ENCODE measurements at places on chromosomes 5 and 9. TPM values are rescaled to one million over a fixed set of nuclear protein-coding genes. Genes with fewer than 3 reads are reported as not detected.

Gene EGR1
- total RNA-seq, result 9.5 TPM

Gene MTAP
- total RNA-seq, result 43.2 TPM

Gene STKLD1
- 0.88 TPM for total RNA-seq

DNA sequence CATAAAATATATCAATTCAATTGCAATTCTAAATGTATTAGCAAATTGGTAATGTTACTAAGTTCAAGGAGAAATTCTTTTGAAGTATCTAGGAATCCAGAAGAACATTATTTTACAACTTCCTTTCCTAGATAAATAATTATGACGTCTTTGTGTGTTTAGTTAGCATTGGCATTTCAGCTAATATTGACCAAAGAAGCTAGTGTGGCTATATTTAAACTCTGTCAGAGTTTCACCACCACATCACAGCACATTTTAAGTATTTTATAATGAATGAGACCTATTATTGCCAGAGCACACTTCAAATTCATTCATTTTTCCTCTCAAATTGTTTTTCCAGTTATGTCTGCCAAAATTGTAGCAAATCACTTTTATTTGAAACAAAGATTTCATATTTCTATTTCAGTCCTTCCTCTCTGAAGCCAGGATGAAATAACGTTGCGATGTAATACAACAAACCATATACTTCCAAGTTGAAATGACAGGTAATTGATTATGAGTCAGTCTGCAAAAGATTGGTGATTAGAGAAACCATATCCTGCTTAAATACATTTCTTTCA is 18.9 kb downstream of the PLK2 start:
- no peak overlapping the region for H3K4me3 ChIP-seq
- H3K27ac ChIP-seq, result no peak overlapping the region
- H3K36me3 ChIP-seq, result no peaks in the 10 kb centered on the region
- no peaks in the 10 kb centered on the region for H3K27me3 ChIP-seq

DNA sequence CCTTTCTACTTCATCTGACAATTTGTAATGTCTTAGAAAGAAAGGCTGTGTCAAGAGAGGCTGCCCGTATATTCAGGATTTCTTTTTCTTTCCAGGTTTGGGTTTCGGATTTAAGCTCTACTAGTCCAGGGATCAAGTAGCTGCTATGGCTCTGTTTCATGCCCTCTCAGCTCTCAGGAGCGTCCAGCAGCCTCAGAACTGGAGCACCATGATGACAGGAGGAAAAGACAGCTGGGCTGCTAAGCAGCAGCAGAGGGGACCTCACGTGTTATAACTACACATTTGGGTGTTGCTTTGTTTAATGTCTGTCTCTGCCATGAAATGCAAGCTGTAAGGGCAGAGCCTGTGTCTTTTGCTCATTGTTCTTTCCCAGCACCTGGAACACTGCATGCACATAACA is 28.5 kb downstream of the TBC1D2 start:
- no peaks in the 10 kb centered on the region for H3K4me1 ChIP-seq
- no peak for DNase-seq
- H3K27me3 ChIP-seq, result no peaks in the 10 kb centered on the region
- no peak overlapping the region for H3K4me3 ChIP-seq
- no peaks in the 10 kb centered on the region for H3K36me3 ChIP-seq

DNA sequence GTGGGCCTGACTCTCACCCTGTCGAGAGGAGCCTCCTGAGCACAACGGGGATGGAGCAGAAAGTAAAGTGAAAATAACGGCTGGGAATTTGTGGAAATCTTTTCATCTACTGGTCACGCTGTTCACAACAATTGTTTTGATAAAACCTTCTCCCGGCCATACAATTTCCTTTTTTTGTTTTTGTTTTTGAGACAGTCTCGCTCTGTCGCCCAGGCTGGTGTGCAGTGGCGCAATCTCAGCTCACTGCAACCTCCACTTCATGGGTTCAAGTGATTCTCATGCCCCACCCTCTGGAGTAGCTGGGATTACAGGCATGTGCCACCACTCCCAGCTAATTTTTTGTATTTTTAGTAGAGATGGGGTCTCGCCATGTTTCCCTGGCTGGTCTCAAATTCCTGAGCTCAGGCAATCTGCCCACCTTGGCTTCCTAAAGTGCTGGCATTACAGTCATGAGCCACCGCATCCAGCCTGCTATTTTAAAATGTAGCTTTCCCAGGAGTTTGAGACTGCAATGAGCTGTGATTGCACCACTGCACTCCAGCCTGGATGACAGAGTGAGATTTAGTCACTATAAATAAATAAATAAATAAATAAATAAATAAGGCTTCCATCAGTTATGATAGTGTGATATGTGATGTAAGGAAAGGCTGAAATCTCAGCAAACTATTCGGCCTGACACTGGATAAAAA is 73.5 kb upstream of the PTGER4 start:
- no peak overlapping the region for H3K4me3 ChIP-seq
- no peaks in the 10 kb centered on the region for H3K27me3 ChIP-seq
- H3K36me3 ChIP-seq, result no peaks in the 10 kb centered on the region
- no peak for DNase-seq

DNA sequence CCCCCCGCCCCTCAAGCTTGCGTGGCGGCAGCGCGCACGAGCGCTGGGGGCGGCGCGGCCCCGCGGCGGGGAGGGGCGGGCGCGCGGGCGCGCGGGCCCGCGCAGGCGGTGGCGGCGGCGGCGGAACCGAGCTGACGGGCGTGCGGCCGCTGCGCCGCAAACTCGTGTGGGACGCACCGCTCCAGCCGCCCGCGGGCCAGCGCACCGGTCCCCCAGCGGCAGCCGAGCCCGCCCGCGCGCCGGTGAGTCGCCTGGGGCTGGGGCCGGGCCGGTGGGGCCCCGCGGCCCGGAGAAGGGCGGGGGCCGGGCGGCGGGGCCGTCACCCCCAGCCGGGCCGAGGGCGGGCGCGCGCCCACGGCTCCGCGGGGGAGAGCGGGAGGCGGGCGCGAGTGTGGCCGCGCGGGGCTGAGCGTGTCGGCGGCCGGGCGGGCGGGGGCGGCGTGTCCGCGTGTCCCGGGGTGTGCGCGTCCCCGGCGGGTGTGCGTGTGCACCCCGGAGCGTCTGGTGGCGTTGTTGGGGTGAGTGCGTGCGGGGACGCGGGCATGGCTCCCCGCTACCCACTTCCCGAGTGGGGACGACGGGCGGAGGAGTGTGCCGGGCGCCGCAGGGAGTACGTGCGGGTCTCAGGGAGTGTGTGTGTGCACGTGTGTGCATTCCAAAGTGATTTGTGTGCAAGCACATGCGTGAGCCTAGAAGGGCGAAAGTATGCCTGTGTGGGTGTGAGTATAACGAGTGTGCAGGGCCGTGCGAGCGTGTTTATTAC is at the start of gene NEK6:
Gene NEK6, plus strand, starts transcription at position 106 of the 763 bp plus-strand sequence. CDS start 44,016 bp downstream, outside the sequence.
- H3K27ac ChIP-seq, result peak within 1 kb of the TSS; percentile 91
- DNase-seq, result no peak
- H3K4me3 ChIP-seq, result peak within 1 kb of the TSS; percentile 55

- no peaks in the 10 kb centered on the region for H3K4me1 ChIP-seq
- H3K27me3 ChIP-seq, result no peaks in the 10 kb centered on the region
- no peaks in the 10 kb centered on the region for H3K36me3 ChIP-seq
- H3K4me3 ChIP-seq, result no peak overlapping the region
- no peak overlapping the region for H3K27ac ChIP-seq
- no peak for DNase-seq
Measured at GRCh38 chr5:171031977-171032376, 170.2 kb downstream of the RANBP17 start.

DNA sequence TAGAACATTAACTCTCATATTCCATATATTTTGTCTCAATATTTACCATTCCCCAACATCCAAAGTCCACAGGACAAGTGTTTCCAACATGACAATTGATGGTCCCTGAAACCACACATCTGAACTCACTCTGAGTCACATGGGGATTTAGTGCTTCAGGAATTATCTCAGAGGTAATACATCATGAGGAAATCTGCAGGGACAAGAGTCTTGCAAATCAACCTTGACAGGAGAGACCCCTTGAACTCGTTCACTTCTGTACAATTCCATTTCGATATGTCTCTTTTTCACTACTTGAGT is 119.7 kb upstream of the ABCA1 start:
- no peaks in the 10 kb centered on the region for H3K4me1 ChIP-seq
- DNase-seq, result no peak
- no peak overlapping the region for H3K4me3 ChIP-seq
- no peaks in the 10 kb centered on the region for H3K36me3 ChIP-seq
- no peak overlapping the region for H3K27ac ChIP-seq
- no peaks in the 10 kb centered on the region for H3K27me3 ChIP-seq

GRCh38 chr9:76868897-76869296 is 37.0 kb downstream of the PRUNE2 start:
- peak overlapping the region; percentile 14 for H3K4me3 ChIP-seq
- peak overlapping the region; percentile 82 for H3K27ac ChIP-seq
- no peaks in the 10 kb centered on the region for H3K27me3 ChIP-seq
- DNase-seq, result no peak
- H3K36me3 ChIP-seq, result no peaks in the 10 kb centered on the region

DNA sequence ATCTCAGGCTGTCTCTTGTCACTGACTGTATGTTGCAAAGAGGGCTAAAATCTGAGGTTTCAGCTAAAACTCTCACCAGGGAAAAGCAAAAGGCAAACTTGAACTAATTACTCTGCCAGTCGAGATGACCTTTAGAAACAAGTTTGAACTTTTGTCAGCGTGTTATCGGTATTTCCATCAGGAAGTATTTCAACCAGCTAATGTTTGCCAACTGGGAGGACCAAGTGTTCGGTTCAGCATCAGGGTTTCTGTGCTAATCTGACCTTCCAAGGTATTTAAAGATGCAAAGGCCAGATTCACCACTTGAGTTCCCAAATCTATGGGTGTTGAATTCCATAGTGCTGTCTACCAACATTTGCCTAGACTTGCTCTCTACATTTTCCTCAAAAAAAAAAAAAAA is 230.5 kb downstream of the SLIT3 start:
- DNase-seq, result no peak
- H3K27me3 ChIP-seq, result no peaks in the 10 kb centered on the region
- no peaks in the 10 kb centered on the region for H3K4me1 ChIP-seq
- H3K4me3 ChIP-seq, result no peak overlapping the region

DNA sequence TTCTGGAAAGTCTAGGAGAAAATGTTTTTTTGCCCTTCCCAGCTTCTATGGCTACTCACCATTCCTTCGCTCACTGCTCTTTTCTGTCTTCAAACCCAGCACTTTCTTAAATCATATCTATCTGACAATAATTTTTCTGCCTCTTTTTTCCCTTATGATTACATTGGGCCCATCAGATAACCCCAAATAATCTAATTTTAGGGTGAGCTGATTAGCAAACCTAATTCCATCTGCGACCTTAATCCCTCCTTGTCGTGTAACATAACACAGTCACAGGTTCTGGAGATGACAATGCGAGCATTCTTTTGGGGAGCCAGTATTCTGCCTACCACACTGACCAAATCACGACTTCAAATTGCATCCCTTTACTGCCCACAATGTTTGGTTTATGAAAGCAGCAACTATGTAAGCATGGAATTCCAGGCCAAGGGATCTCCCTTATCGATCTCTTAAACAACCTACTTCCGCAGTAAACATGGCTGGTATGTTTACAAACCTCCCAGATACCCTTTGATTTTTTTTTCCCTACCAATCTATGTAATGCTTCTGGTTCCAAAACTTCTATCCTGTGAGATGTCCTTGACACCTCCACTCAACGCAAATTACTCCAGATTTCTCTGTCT is 2122.2 kb downstream of the MAT2B start:
- no peaks in the 10 kb centered on the region for H3K27me3 ChIP-seq
- no peak overlapping the region for H3K27ac ChIP-seq
- H3K4me1 ChIP-seq, result no peaks in the 10 kb centered on the region
- H3K4me3 ChIP-seq, result no peak overlapping the region
- no peaks in the 10 kb centered on the region for H3K36me3 ChIP-seq

- no peaks in the 10 kb centered on the region for H3K36me3 ChIP-seq
- H3K4me3 ChIP-seq, result peak within 1 kb of the TSS; percentile 95
- no peaks in the 10 kb centered on the region for H3K4me1 ChIP-seq
- H3K27me3 ChIP-seq, result no peaks in the 10 kb centered on the region
Measured at GRCh38 chr9:134325813-134326723, at the start of gene RXRA. Gene RXRA, plus strand, starts transcription at chr9:134326455. Its CDS starts 177 bp downstream, at chr9:134326632.

Measured in uterus (tissue), 4 donors.